ENCODE measurements at places on chromosomes 3 and 15. TPM values are rescaled to one million over a fixed set of nuclear protein-coding genes. Genes with fewer than 3 reads are reported as not detected.

- no peak for DNase-seq
Observed at GRCh38 chr3:66107855-66108254, 69.1 kb upstream of the MAGI1 start.

DNA sequence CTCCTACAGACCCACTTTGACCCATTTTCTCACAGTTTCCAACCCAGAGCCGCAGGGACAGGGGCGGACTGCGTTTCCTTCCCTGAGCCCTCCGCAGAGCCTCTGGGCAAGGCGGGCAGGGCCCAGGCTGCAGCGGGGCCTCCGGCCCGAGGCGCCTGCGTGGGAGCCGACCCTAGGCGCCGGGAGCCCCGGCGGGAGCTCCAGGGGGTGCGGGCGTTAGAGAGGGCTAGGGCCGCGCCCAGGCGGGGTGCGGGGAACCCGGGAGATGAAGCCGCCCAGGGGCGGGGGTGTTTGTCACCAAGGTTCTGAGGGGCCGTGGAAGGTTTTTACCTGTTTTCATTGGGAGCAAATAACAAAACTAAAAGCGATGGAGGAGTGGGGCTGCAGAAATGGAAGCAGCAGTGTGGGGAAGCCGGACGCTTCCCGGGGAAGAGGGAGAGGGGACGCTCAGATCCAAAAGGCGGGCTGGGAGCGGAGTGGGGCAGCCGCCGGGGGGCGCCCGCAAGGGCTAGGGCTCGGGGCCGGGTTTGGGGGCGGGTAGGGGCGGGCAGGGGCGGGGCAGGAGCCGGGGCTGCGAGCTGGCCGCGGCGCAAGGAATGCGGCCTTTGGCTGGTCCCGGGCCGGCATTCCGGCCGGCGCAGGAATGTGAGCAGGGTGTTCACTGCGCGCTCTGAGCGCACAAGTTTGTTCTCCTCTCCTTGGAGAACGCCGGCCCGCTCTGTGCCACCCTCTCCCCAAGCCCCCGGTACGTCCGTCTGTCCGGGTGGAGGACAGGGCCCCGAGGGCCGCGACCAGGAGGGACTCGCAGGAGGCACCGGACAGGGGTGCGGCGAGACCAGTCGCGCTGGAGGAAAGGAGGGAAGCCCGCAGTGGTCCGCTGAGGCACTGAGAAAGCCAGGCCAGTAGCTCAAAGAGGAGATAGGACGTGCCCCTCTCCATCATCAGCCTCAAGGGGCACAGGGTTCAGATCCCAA lies 61.1 kb downstream of the AMOTL2 start:
- no peak for DNase-seq

DNA sequence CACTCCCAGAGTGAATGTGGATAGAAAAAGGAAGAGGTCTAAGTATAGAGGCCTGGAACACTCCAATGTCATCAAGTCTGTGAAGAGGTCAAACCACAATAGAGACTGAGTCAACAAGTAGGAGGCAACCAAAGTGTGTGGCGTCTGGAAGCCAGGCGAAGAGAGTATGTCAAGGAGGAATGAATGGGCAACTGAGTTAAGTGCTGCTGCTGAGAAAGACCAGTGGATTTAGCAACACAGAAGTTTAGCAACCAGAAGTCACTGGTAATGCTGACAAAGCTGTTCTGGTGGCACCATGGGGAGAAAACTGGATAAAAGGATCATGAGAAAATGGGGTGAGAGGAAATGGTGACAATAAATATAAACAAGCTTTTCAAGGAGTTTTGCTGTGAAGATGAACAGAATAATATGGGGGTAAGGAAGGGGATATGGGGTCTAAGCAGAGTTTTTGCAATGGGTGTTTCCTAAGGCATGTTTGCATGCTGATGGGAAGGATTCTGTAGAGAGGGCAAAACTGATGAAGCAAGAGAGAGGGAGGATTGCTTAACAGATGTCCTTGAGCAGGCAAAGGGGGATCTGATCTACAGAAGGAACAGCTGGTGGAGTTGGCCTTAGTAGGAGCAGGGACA lies 38.4 kb downstream of the PCOLCE2 start:
- DNase-seq: peak; percentile 93

GRCh38 chr15:80573606-80574005 lies 121.5 kb upstream of the ABHD17C start:
- DNase-seq: no peak

DNA sequence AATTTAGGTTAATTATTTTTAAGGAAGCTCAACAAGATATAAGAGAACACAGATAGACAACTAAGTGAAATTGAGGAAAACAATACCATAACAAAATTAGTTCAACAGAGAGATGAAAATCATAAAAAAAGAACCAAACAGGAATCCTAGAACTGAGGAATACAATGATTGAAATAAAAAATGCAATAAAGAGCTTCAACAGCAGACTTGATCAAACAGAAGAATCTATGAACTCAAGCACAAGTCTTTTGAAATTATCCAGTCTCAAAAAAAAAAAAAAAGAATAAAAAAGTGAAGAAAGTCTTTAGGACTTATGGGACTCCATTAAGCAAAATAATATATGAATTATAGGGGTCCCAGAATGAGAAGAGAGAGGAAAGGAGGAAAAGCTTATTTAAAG lies 42.0 kb upstream of the GNB4 start:
- DNase-seq: no peak

- DNase-seq: no peak
Observed at GRCh38 chr3:171277456-171278298, 182.5 kb downstream of the TNIK start.

DNA sequence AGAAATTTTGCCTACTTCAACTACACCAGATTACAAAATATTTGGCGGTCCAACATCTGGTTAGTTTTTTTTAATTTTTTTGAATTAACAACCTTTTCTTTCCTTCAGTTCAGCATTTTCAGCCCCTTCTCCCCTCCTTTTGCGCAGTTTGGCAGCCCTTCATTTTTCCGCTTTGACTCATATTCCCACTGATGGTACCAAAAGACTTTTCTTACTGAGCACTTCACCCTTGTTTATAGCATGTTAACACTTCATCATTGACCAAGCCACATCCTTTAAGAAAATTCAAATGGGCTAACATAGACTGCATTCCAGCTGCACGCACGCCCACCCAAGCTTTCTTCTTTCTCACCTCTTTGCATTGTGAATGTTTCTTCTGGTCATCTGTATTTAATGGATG lies 49.7 kb downstream of the SEMA6D start:
- DNase-seq: no peak

GRCh38 chr15:31032961-31033371 lies 41.5 kb upstream of the MTMR10 start:
- DNase-seq: no peak

- DNase-seq: no peak
Observed at GRCh38 chr3:56001537-56001936, 466.7 kb downstream of the ERC2 start.

C3orf49 gene
- not detected for total RNA-seq

CCRL2 gene
- total RNA-seq: 0.26 TPM

KCNMB3 gene
- total RNA-seq: 0.38 TPM

CCR2 gene
- 0.13 TPM for total RNA-seq

DTWD1 gene
- total RNA-seq: 7.9 TPM

STAB1 gene
- total RNA-seq: 0.13 TPM

ZNF860 gene
- total RNA-seq: 3.7 TPM

ALDH1L1 gene
- 11.1 TPM for total RNA-seq

CLDN18 gene
- total RNA-seq: not detected
